ENCODE measurements at places on chromosomes 2 and 18.

DNA sequence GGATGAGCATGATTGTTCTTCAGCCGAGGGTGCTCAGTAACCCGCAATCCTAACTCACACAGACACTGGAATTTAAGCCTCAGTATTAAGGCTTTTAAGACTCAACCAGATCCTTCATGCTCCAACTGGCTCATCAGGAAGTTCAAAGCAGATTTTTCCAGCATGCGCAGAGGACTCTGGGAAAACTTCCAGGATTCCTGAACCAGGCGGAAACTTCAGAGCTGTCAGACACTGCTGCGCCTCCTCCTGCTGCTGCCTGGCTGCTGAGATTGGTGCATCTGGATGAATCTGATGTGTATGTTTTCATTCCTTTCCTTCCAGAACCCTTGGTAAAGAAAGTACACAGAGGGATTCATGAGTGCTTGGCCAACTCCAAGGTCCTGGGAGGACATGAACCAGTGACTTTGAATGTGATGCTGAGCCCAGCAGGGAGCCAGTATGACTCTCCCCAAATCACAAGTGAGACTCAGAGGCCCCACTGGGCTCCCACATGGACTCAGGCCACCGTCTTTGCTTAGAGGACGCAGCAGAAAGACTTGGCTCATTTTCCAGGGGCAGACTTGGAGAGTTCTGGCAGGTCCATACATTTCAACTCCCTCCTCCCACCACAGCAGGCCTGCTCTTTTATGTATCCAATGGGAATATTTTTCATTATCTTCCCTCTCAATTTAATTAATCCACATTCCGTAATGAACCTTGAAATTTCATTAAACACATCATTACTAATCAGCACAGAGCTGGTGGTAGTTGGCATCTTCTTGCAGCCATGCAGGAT, 143.5 kb upstream of the HDAC4 start:
- DNase-seq = no peak

- no peak for DNase-seq
These were observed 36.2 kb upstream of the HS6ST1 start for GRCh38 chr2:128354726-128355470.

GRCh38 chr2:51628917-51629316, 597.0 kb upstream of the NRXN1 start:
- no peak for DNase-seq

DNA sequence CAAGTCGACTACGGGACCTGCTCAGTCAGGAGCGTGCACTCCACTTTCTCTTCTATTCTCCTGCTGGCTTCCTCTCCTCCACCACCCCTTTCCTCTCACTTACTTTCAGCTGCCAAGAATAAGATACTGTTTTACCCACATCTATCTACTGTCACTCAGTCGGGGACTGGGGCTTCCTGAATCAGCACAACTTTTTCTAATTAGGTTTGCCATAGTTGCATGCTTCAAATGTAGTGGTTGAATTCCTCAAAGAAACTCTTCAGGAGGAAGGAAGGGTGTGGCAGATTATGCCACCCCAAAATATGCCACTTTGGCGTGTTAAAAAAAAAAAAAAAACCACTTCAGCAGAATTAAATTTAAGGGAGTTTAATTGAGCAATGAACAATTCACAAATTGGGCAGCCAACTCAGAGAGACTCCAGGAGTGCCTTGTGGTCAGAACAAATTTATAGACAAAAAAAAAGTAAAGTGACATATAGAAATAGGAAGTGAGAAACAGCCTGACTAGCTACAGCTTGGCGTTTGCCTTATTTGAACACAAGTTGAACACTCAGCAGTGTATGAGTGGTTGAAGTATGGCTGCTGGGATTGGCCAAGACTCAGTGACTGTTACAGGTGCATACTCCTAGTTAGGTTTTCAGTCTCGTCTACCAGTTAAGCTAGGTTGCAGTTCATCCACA, 32.5 kb upstream of the RMDN2 start:
- peak; percentile 86 for DNase-seq

DNA sequence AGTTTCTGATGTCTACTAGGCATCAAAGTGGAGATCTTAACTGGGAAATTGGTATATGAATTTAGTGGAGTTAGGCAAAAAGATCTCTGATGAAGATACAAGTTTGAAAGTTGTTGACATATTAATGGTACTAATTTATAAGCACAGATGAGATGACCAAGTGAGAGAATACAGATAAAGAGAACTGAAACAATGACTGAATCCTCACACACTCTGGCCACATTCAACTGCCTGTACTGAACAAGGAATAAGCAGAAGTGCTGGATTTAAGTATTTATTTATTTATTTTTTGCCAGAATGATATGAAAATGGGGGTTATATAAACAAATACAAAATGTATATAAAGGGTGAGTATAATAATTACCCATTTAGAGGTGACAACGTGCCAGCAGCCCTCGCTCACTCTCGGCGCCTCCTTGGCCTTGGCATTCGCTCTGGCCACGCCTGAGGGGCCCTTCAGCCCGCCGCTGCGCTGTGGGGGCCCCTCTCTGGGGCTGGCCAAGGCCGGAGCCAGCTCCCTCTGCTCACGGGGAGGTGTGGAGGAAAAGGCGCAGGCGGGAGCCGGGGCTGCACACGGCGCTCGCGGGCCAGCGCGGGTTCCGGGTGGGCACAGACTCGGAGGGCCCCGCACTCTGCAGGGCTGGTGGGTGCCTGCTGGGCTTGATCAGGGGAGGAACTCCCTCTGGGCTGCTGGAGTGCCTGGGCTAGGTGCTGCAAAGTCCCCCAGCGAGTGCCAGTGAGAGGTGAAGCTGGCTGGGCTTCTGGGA, 1363.9 kb upstream of the CRIM1 start:
- no peak for DNase-seq

GRCh38 chr2:113795405-113795920, 39.0 kb upstream of the SLC35F5 start:
- DNase-seq = no peak

DNA sequence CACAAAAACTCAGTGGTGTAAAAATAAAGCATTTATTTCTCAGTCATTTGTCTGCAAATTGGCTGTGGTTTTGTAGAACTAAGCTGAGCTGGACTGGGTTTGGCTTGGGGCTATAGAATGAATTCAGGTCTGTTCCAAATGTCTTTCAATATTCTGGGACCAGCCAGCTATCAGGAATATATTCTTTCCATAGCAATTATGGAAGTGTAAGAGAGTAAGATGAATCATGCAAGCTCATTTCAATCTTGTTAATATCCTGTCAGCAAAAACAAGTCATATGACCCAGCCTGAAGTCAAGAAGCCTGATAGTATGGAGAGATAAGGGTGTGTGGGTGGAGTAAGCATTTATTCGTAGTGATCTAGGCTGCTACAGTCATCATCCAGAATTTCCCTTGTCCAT, 481.0 kb upstream of the CDH2 start:
- DNase-seq = no peak

DNA sequence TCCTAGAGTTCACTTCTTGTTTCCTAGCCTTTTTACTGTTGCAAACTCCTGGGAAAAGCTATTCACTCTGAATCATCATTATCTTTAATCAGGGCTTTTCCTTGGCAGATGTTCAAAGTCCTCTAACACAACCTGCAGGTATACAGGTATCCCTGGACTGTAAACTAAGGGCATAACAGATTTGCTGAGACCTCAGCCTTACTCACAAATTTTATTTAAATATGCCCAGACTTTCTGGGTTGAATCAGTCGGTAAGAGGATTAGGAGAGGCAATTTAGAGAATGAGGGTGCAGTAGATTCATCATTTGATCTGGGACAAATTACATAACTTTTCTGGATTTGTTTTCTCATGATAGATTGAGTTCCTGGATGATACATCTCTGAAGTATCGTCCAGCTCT, 217.8 kb upstream of the STON1 start:
- no peak for DNase-seq

DNA sequence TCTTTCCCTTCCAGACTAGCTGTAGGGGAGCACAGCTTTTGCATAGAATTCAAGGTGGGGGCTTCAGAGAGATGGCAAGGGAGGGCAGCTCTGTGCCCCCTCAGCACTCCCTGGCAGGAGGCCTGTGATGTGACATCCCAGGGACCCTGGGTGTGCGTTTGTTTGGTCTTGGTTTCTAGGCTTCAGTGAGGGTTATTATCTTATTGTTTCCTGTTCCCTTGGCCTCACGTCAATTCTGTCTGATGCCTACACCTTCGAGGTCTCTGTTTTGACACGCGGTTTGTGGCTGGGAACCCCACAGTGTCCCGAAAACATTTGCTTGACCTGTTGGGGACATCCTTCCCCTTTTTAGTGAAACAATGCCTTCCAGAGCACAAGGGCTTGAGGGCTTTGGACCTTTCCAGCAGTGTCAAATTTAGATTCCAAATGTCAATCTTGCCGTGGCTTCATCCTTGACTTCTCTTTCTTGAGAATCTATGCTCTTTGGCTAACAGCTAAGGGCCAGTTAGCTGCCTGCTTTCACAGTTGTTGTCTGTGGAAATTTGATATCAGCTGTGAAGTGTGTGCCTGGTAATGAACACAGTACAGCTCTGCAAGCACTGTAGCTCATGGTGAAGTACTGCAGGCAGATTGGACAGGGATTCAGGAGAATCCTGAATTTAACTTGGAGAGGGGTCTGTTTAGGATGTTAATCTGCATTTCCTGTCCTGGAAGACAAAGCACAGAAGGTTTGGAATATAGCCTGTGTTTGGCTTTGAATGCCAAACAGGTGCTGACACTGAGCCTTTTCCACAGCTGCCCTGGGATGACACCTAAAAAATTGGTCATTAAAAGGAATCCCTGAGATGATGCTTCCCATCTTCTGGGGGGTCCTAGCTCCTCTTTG, 108.2 kb upstream of the CXCR4 start:
- peak; percentile 38 for DNase-seq

DNA sequence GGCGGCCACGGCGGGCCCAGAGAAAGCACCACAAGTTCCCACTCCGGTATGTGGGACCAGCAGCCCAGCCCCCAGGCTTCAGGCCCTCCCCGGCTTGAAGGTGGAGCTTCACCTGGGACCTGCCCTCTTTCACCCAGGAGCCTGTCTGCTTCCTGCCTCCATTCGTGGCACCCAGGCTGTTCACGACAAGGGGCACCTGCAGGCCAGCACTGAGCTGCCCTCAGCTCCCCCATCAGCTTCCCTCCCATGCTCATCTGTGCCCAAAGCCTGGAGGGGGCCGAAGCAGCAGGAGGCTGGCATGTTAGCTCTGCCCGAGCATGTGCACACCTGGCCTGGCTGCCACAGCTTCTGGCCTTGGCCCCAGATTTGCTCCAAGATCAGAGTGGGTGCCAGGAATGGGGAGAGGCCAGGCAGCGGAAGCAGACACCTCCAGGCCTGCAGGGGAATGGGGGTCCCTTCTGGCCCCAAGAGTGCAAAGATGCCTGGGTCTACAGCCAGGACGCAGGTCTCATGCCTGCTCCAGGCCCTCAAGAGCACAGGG, 312.4 kb upstream of the SYT4 start:
- DNase-seq = no peak

GRCh38 chr2:129923265-129924091, 56.0 kb upstream of the RAB6C start:
- peak; percentile 28 for DNase-seq

- DNase-seq = no peak
These were observed 657.2 kb downstream of the ERBB4 start for GRCh38 chr2:211881449-211881848.

DNA sequence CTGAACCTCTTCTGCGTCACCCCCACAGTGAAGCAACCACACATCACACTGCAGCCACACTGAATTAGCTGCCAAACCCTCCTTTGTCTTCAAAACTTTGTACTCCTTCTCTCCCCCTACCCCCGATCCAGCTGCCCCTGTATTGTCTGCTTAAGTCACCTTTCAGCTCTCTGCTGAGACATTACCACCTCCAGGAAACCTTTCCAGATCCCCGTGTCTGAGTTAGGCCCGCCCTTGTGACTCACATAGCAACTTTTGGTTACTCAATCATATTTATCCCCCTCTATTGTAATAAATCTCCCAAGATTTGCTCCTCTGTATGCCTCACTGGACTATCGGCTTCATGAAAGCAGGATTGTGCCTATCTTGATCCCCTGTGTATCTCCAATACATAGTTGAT, 82.8 kb upstream of the CDCA7 start:
- no peak for DNase-seq

GRCh38 chr2:98485453-98485755, 40.7 kb downstream of the INPP4A start:
- peak; percentile 59 for DNase-seq

DNA sequence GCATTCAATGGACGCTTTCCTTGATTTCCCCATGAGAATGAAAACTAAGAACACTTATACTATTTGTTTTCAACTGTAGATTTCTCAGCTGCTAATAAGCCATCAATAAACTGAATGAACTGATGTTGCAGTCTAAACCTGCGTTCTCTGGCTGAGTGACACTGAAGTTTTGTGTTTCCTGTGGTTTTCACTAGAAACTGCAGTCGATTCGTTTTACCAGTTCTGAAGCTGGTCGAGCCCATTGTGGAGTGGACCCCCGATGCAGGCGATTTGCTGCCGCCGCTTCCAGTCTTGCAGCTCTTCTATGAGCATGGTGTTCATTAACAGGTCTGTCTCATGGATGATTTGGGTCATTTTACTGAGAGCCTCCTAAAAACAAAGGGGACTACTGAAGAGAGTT, 50.6 kb upstream of the STAT1 start:
- DNase-seq = no peak

GRCh38 chr2:227853765-227854271, 17.6 kb upstream of the DAW1 start:
- DNase-seq = no peak

- no peak for DNase-seq
These were observed 45.6 kb downstream of the REL start for GRCh38 chr2:60926741-60927552.

- DNase-seq = no peak
These were observed 15.5 kb downstream of the ASPRV1 start for GRCh38 chr2:69945941-69946340.

DNA sequence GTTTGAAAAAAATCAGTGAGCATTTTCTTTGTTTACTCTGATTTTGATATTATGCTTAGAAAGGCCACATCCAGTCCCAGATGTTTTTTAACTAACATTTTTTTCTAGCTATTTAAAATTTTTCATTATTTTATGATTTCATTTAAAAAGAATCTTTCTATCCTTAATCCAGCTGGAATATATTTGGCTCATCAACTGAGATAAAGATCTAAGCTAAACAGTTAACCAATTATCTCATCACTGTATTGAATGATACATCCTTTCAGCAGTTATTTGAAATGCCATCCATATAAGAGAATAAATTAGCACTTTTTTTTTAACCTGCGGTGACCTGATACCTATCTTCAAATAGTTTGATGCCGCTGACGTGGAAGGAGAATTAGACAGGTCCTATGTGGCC, 245.5 kb upstream of the COPS8 start:
- no peak for DNase-seq

- DNase-seq = no peak
These were observed 143.5 kb upstream of the MSH6 start for GRCh38 chr2:47639467-47639866.

- DNase-seq = no peak
These were observed 201.2 kb downstream of the CCDC178 start for GRCh38 chr18:33239298-33239697.

DNA sequence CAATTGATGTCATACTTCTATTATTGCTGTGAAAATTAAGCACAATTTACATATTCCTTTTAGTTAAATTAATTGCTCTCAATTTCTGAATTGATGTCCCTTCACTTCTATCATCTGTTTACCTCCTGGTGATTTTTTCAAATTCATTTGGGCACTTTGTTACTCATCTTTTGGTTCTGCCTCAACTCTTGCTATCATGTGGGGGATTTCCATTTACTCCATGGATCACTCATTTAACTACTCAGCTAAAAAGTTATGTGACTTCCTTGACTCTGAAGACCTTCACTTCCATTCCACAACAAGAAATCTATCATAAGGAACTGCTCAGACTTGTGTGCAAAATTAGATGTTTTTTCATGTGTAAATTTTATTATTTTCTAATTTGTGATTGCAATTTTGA, 126.2 kb downstream of the EHBP1 start:
- DNase-seq = peak; percentile 34

- no peak for DNase-seq
These were observed 91.5 kb upstream of the CDH7 start for GRCh38 chr18:65659312-65659711.
